H7 (cell line): ENCODE measurements at places on chromosomes 4 and X. TPM values are rescaled to one million over a fixed set of nuclear protein-coding genes. Genes with fewer than 3 reads are reported as not detected.
A peak's percentile ranks its signal among the peaks of the same experiment; 100 is the strongest.

Gene HPGD
- total RNA-seq = 6.2 and 13.9 TPM in 2 replicates

GRCh38 chrX:75155447-75155826, 646 bp downstream of the ABCB7 start:
- no peak for DNase-seq

Gene MBNL3
- 2.5 and 5.1 TPM in 2 replicates for total RNA-seq

DNA sequence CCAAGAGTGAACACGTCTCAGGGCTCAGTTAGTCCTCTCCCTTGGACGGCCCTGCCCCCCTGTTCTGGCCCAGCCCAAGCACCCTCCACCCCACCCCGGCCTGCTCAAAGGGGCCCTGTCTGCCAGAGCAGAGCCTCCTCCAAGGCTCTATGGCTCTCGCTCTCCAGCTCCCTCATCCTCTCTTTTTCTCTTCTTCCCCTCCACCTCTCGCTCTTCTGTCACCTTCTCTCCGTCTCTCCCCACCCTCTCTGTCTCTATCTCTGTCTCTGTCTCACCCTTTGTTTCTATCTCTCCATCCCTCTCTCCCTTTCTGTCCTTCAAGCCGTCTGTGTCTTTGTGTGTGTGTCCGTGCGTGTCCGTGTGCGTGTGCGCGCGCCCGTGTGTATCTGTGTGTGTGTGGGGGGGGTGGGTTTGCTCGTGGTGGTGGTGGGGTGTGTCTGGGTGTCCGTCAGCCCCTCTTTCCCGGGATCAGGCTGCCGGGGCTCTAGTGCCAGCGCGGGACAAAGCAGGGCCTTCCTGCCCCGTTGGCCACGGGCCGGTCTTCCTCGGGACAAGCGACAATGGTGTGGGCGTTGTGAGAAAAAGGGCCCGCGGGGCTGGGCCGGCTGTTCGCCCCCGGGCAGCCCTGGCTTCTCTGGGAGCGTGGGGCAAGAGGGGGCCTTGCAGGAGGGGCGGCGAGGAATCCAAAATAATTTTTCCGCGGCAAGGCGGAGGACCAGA, 8.7 kb downstream of the FRG2 start:
- peak; percentile 58 for DNase-seq

GRCh38 chr4:37540486-37540885, 145.7 kb downstream of the RELL1 start:
- peak; percentile 57 for DNase-seq

GRCh38 chrX:154549766-154550165, 2.3 kb downstream of the IKBKG start:
- DNase-seq = no peak

GRCh38 chr4:68310651-68311247, 39.1 kb downstream of the YTHDC1 start:
- DNase-seq = no peak

Gene GAGE2A
- 0.70 TPM in 1 of 2 replicates, not detected in the other for total RNA-seq

Gene NUDT10
- 30.3 and 31.7 TPM in 2 replicates for total RNA-seq

GRCh38 chr4:139556724-139557555, 921 bp upstream of the SETD7 start:
- peak; percentile 74 for DNase-seq

- DNase-seq = no peak
Measured at GRCh38 chrX:109218761-109219160, 263.1 kb downstream of the GUCY2F start.

Gene TSPAN6
- total RNA-seq = 103 and 138 TPM in 2 replicates

- no peak for DNase-seq
Measured at GRCh38 chr4:105274504-105274903, 127.8 kb downstream of the TET2 start.

Gene TEC
- total RNA-seq = 1.2 and 2.0 TPM in 2 replicates

DNA sequence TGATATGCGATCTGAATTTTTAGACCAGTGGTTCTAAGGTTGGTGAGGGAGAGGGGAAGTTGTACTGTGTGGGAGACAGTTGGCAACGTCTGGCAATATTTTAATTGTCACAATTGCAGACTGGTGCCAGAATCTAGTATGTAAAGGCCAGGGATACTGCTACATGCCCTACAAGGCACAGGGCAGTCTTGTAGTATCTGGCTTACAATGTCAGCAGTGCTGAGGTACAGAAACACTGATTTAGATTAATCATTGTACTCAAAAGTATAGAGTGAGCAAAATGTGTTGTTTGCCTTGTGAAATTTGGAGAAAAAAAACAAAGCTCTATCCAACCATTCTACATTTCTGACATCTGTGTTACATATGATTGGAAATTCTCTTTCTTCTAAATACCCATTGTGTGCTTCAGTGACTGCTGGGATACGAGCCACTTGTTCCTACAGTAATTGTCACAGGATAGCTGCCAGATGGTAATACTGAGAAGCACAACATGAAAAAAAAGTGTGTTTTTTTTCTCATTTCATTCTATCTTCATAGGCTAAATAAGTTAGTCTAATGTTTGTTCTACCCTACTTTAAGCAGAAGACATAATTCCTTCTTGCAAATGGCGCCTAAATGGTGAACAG, 526.7 kb upstream of the AGA start:
- no peak for DNase-seq

GRCh38 chr4:173506597-173507211, 23.3 kb downstream of the HAND2 start:
- peak; percentile 78 for DNase-seq

Gene ATP8A1
- total RNA-seq = 3.9 and 7.0 TPM in 2 replicates

DNA sequence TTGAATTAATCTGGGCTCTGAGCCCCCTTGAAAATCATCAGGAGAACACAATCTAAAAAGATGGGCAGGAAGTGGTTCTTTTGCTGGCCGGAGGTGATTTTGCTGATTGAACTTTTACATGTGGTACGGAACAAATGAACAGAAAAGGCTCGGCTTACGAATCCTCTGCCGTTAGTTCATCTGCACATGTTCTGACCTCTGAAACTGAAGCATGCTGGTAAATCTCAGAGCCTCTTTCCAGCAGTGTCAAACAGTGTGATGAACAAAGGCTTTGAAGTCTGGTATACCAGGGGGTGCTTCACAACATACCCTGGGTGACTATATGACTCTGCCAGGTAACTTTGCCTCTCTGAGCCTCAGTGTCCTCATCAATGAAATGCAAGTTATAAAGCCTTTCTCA, 194.2 kb upstream of the C1QTNF7 start:
- no peak for DNase-seq

Gene GLRA3
- 0.04 and 0.28 TPM in 2 replicates for total RNA-seq

GRCh38 chr4:39994406-39994805, 16.7 kb upstream of the PDS5A start:
- DNase-seq = no peak

DNA sequence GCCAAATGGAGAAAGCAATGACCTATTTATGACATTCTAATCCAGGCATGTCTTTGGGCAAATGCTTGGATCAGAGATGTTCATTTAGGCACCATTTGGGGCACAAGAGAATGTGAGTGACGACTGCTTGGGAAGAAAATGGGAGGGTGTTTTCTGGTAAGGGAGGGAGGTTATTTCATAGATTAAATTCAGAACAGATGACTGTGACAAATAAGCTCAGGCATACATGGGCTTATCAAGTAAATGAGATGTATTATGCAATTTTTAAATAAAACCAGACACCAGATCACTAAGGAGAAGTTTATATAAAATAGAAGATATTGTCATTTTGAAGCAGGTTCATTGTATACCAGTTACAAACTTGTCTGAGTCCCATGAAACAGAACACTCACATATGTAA, 71.4 kb upstream of the UGT8 start:
- DNase-seq = no peak

DNA sequence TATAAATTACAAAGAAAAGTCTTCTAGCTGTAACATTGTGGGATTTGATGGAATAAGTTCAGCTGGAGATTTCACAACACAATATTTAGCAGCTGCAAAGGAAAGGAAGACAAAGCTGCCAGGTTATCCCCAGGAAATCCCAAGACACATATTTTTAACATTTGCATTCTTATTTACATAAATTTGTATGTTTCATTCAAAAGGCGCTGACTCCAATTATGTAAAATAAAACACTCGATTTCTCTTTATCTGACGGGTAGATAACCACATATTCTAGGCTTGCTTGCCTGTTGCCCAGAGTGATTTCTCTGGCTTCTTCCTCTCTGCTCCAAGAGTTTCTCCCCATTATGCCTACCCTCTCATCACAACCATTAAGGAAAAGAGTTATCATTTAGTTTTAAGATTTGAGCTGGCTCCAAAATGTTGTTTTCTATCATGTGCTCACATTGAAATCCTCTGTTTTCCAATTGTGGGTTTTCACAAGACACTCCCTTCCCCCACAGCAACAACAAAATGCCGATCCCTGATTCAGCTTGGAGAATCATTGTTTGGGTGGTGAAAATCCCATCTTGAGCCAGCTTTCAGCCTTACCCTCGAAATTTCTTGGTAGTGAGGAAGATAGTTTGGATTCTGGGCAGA, 128.2 kb upstream of the RASGEF1B start:
- no peak for DNase-seq

Gene C1QTNF7
- total RNA-seq = 0.07 TPM in 1 of 2 replicates, not detected in the other

GRCh38 chr4:107725281-107725859, 5.3 kb upstream of the PAPSS1 start:
- no peak for DNase-seq

- no peak for DNase-seq
Measured at GRCh38 chrX:151523351-151523750, 40.1 kb upstream of the PASD1 start.

Gene PCDH19
- total RNA-seq = 1.1 and 2.4 TPM in 2 replicates

DNA sequence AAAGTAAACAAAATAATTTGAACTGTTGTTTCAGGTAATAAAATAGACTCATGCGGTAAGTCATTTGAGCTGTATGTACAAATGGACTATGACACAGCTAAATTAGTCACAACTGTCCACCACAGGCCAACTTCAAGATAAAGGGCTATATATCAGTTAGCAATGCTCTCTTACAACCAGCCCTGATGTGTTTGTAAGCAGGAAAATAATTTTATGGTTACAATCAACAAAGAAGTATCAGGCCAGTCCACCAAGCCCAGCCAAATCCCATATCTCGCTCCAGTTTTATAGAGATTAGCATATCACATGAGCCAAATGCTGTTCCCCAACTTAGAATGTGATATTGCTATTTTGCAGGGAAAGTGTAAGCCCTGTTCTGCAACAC, 511 bp upstream of the DUSP21 start:
- no peak for DNase-seq

- DNase-seq = no peak
Measured at GRCh38 chrX:39679497-39680157, 418.1 kb downstream of the BCOR start.

- no peak for DNase-seq
Measured at GRCh38 chrX:115499112-115499805, 61.7 kb upstream of the PLS3 start.

Gene TSPAN7
- total RNA-seq = 1.1 and 1.5 TPM in 2 replicates
